ENCODE measurements at places on chromosomes 5 and 9.

- no peak for DNase-seq
Observed at GRCh38 chr9:4904322-4905134, 80.5 kb upstream of the JAK2 start.

- DNase-seq = no peak
Observed at GRCh38 chr5:174971210-174971609, 246.8 kb downstream of the MSX2 start.

DNA sequence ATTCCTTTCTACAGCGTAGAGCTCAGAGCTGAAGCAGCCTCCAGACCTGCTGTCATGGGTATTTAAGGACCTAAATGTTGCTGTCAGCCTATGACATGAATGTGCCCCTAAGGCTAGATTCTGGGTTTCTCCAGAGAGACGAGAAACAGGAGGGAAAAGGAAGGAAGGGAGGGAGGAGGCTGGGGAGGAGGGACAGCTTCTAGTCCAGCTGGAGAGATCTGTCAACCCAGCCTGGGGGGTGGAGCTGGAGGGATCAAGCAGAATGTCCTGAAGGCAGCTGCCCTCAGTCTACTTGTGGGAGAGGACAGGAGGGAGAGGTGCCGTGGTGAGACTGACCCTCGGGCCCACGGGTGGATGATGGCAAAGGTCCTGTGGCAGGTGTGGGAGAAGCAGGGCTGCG lies 1.1 kb upstream of the DBH start:
- no peak for DNase-seq

GRCh38 chr5:118506217-118506852 lies 482.0 kb downstream of the DTWD2 start:
- no peak for DNase-seq

DNA sequence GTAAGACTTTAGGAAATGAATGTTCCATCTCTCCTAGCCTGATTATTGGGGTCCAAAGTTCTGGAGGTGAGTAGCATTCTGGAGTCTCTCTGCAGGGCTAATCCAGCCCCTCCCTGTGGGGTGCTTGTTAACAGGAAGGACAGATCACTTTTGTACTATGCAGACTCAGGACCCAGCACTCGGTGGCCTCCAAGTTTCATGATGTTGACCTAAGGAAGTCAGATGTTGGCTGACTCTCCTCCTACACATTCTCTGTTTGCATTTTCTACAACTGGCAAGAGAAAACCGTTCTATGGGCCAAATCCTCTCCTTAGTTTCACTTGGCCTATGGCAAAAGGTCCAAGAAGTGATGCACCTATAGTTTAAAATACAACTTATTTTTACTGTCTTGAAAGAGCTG lies 5.5 kb upstream of the PDE8B start:
- no peak for DNase-seq

DNA sequence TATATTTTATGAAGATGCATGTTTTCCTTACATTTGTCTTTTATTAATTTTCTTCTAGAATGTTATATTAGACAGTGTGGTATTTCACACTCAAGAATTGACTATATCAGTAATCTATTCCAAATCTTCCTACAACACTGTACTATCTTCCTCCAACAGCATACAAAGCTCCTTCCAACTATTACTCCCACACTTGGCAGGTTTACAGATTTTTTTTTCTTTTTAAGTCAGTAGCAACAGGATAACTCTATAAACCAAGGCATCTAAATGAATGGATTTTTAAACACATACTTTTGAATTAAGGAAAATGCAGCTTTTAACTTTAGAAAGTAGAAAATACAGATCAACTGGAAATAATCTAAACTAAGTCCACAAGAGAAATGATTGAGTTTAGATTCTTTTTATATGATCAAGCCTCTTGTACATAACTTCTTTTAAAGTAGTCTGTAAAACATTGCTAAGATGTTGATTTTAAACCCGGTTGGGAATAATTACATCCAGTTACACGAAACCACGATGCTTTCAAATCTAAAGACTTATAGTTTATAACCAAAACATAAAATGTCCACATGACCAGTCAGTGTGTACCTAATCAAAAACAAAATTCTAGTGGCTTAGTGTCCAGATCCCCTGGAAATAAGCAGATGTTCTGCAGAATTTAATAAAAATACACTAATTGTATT lies 281.6 kb downstream of the ADAMTS6 start:
- no peak for DNase-seq

- DNase-seq = no peak
Observed at GRCh38 chr5:133056891-133057290, 5.1 kb downstream of the HSPA4 start.

- no peak for DNase-seq
Observed at GRCh38 chr9:87276851-87277261, 220.8 kb upstream of the DAPK1 start.

DNA sequence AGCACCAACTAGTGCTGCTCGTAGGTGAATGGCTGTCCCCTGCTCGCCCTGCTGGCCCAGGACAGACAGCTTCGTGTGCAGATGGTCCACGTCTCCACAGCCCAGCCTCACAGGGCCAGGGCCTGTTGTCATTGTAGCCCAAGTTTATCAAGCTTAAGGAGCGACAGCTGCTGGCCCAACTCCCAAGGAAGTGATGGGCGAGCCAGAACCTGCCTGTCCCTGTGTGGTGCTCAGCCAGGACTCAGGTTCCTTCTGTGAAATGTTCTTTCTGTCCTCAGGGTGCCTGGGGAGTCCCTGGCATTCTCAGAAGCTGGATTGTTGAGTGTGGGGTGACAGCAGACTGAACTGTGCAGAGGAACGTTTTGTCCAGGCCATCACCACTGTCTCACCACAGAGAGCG lies 16.4 kb downstream of the TRIP13 start:
- DNase-seq = no peak

DNA sequence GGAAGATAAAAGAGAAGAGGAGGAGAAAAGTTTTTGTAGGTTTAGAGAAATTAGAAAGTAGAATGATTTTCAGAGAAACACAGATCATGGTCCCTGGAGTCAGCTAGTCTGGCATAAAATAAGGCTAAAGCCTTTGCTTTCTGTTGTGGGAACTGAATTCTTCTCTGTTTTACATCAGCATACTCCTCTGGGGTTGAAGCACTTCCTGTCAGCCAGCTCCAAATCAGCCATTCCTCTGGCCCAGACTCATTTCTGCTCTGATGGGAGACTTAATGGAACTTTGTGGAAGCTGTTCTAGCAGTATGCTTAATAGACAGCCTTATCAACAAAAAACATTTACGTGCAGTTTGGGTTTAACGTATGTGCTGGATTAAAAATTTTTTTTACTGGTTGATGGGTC lies 143.2 kb downstream of the HMHB1 start:
- no peak for DNase-seq

DNA sequence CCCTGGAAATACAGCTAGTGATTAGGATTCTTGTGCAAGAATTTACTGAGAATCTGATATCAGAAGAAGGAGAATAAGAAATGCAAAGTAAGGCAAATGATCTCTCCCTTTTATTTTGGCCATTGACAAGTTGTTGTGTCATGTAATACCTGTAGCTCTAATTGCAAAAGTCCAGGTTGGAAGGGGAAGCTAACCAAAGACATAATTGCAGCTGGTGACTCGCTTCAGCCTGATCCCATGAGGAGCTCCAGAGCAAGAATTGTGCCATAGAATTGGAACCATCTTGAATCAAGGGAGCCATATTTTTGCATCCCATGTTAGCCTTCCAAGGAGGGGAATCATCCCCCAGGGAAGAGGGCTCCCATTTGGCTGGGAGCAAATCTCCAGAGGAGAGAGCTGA lies 149.6 kb upstream of the MOCS2 start:
- DNase-seq = no peak

- no peak for DNase-seq
Observed at GRCh38 chr5:36777105-36777757, 99.3 kb upstream of the NIPBL start.

DNA sequence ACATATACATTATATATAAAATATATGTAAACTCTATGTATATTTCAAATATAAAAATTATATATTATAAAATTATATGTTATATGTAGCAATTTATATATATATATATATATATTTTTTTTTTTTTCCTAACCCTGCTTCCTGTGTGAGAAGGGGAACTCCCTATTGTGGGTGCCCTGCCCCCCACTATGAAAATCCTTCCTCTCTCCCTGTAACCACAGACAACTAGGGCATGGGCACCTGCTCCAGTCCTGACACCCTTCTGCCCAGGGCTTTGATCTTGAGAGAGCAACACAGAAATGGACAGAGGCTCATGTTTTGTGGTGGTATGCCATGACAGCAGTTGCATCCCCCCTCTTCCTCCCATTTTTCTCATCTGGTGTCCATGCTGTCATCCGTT lies 148.7 kb upstream of the IL12B start:
- DNase-seq = no peak

GRCh38 chr5:169648725-169649310 lies 11.7 kb downstream of the DOCK2 start:
- no peak for DNase-seq

- DNase-seq = no peak
Observed at GRCh38 chr9:93905473-93906133, 49.6 kb downstream of the BARX1 start.

DNA sequence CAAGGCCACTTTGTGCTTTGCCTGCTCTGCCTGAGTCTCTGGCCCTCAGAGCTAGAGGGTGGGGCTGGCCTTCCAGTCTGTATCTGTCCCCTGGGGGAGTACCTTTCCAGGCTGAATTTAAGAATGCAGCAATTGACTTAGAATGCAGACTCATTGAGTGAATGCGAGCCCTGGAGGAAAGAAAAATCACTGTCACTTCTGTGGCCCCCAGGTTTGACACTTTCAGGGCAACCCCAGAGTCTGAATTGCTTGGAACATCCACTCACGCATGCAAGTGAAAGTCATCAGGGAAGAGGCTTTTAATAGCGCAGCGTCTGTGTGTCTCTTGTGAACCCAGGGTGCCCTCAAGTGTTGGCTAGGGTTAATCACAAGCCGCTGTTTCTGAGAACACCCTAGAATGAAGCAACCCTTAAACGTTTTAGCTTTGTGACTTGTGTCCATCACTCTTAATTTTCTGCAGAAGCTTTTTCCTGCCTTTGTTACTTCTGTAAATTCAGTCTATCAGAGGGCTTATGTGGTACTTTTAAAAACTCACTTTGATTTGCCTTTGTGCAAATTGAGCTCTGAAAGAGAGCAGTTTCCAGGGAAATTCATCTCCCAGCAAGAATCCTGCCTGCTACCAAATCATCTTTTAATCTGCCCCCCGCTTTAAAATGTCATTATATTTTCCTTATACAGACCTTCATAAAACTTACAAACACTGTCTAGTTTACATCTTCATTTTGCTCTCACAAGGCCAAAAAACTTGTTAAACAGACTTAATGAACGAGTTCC lies 146.8 kb upstream of the IQGAP2 start:
- DNase-seq = no peak

GRCh38 chr5:149002761-149003689 lies 59.8 kb downstream of the SH3TC2 start:
- DNase-seq = no peak

- DNase-seq = no peak
Observed at GRCh38 chr5:96074870-96075269, 113.2 kb upstream of the ELL2 start.

DNA sequence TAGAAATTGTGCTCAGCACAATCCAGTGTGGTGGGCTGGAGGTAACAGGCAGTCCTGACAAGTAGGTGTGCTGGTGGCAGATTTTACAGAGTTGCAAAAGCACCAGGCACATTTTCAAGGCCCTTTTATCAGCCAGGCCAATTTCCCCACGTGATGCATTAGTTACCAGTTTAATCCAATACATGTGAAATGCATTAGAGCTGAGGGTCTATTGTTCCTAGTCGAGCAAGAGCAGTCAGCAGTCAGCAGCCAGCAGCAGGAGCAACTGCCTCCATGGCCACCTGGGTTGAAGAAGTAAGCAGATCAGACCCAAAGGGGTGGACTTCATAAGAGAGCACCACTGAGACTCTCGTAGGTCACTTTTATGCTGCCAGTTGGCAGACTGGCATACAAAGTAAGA lies 76.7 kb downstream of the EPB41L4A start:
- no peak for DNase-seq
